Peyer's patch (tissue), 4 donors: ENCODE measurements at places on chromosomes 3 and 15. TPM values are rescaled to one million over a fixed set of nuclear protein-coding genes. Genes with fewer than 3 reads are reported as not detected.
A peak's percentile ranks its signal among the peaks of the same experiment; 100 is the strongest.

Gene ALS2CL
- 64.3 TPM for total RNA-seq

Gene CDHR4
- not detected for total RNA-seq

Gene BCL2A1
- not detected for total RNA-seq

GRCh38 chr15:65081758-65082157, 5.2 kb downstream of the KBTBD13 start:
- no peak overlapping the region for H3K27ac ChIP-seq
- no peak overlapping the region for H3K4me3 ChIP-seq
- H3K27me3 ChIP-seq = no peaks in the 10 kb centered on the region
- peaks cover 43% of the 10 kb centered on the region for H3K4me1 ChIP-seq
- DNase-seq = no peak
- no peaks in the 10 kb centered on the region for H3K36me3 ChIP-seq

Gene CLDN18
- not detected for total RNA-seq

Gene LDHAL6B
- total RNA-seq = not detected

DNA sequence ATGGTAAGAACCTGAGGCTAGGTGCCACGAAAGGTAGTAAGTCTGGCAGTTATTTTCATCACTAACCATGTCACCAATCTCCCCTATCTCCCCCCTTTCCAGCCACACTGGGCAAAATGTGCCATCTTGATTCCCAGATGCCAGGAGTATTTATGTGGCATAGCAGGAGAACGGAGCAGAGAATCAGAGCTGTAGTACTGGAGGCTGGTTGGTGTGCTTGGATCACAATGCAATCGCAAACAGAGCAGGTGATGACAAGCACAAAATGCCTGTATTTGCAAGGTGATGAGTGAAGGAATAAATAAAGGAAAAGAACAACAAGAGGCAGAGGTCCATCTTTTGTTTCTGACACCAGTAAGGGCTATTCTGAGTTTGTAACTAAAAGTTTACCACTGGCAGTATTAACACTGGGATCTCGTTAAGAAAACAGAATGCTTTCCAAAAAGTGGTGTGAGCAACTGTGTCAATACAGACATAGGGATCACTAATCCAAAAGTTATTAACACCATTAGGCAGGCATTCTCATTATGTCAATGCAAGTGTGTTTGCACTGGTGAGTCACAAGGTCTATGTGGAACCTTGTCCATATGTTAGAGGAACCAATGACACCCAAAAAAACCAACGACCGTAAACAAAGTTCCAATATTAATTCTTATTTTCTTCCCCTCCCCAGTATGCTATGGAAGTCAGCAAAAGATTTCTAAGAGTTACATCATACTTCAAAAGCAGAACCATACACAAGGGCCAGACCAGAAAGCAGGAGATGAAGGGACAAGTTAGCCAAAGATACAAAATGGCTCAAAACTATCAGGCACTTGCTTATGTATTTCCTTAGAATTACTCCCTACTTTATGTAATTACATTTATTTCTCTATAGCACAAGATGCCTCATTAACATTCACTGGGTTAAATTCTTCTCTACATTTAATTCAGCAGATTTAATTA, 556.6 kb downstream of the FOXP1 start:
- H3K4me1 ChIP-seq = no peaks in the 10 kb centered on the region
- DNase-seq = no peak
- H3K4me3 ChIP-seq = no peak overlapping the region

- no peak overlapping the region for H3K27ac ChIP-seq
- no peaks in the 10 kb centered on the region for H3K36me3 ChIP-seq
- no peak overlapping the region for H3K4me3 ChIP-seq
- no peaks in the 10 kb centered on the region for H3K27me3 ChIP-seq
- H3K4me1 ChIP-seq = peaks cover 7% of the 10 kb centered on the region
These were observed 59.6 kb upstream of the SKOR1 start for GRCh38 chr15:67765701-67766100.

Gene PIGBOS1
- total RNA-seq = 6.8 TPM

DNA sequence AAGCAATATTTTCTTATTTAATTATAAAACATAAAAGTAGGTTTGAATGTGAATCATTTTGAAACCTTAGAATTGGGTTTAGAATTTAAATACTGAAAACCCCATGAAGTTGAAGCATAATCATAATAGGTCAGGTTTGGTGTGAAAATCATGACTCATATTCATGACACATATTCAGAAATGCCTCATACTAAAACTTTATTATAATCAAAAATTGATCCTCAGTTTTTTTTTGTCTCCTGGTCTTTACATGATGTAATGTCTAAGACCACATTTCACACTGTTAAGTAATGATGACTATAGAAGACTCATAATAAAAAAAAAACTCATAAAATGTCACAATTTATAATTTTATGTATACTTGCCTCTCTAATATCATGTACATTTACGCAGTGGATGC, 190.4 kb downstream of the FOXP1 start:
- H3K4me1 ChIP-seq = peaks cover 19% of the 10 kb centered on the region
- no peak overlapping the region for H3K27ac ChIP-seq
- DNase-seq = no peak
- no peak overlapping the region for H3K4me3 ChIP-seq
- H3K27me3 ChIP-seq = no peaks in the 10 kb centered on the region
- no peaks in the 10 kb centered on the region for H3K36me3 ChIP-seq

Gene GRM7
- total RNA-seq = not detected

Gene PKM
- 307 TPM for total RNA-seq

Gene SLCO2A1
- total RNA-seq = 15.0 TPM

- no peaks in the 10 kb centered on the region for H3K36me3 ChIP-seq
- H3K4me1 ChIP-seq = peaks cover 4% of the 10 kb centered on the region
- H3K27ac ChIP-seq = no peak overlapping the region
- DNase-seq = no peak
- H3K27me3 ChIP-seq = no peaks in the 10 kb centered on the region
These were observed 164.1 kb upstream of the SLC2A2 start for GRCh38 chr3:171190668-171191067.

Gene PLSCR2
- total RNA-seq = not detected

DNA sequence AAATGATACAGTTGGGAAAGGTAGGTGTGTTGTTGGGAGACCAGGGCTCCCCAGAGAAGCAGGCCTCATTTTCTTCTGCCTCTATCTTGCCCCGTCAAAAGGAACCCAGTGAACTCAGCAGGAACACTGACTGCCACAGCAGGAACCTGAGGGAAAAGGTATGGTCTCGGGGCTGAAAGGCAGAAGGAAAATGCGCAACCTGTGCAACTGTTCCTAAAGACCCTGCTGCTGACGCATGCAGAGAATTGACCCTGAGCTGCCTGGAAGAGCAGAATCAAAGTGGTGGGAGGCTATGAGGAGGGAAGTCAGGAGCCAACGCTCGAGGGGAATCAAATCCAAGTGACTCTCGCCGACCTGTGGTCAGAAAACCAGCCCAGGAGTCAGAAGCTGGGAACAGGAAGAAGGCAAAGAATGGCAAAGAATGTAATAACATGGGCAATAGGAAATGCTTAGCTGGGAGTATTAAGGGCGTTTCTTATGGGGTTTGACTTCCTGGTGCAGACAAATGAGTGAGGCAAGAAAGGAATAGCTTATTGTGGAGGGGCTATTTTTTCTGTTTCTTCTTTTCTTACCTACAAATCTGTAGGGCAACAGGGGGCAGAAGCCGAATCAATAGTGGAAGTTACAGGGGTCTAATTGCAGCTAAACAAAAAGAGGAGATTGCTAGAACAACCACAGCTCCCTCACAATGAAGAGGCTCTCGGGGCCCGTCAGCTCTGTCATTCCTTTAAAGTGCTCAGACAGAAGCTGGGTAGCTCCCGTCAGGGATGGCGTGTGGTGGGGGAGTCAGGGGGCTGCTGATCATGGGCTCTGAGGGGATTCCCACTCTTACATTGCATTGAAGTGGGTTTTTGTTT, 65.4 kb upstream of the DLG1 start:
- no peaks in the 10 kb centered on the region for H3K27me3 ChIP-seq
- no peak for DNase-seq
- H3K27ac ChIP-seq = no peak overlapping the region
- no peak overlapping the region for H3K4me3 ChIP-seq

Gene ZNF80
- total RNA-seq = not detected

GRCh38 chr15:56732886-56733135, 498 bp downstream of the ZNF280D start:
- H3K36me3 ChIP-seq = no peaks in the 10 kb centered on the region
- no peak for DNase-seq
- peaks cover 25% of the 10 kb centered on the region for H3K4me1 ChIP-seq
- no peaks in the 10 kb centered on the region for H3K27me3 ChIP-seq

Gene TLR9
- 1.7 TPM for total RNA-seq

DNA sequence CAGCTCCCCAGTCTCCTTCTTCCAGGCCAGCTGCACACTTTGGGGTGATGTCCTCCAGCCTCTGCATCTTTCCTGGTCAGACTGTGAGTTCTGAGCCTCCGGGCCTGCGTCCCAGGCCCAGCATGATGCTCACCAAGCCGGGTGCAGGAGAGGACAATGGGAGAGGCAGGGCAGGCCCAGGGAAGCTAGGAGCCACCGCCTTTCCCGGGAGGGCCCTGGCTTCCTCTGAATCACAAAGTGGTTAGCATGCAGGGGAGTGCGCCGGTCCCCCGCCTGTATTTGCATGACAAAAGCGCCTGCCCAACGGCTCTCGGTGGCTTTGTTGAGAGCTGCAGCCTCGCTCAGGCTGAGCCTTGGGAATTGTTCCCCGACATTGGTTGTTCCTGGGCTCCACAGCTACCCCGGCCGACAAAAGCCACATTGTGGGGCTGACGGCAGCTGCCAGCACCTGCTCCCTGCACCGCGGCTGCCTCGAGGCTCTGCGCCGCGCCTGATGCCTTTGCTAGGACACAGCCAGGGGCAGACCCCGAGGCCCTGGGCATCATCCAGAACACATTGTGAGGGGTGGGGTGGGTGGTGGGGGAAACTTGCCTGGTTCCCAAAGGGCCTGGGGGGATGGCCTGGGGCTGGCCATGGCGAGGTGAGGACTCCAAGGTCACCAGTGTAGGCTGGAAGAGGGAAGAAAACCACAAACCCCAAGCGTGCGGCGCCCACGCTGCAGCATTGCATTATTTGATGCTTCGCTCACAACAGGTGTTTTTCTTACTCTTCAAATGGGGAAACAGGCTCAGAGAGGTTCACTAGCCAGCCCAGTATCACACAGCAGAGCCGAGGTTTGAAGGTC, 20.0 kb upstream of the KLF13 start:
- no peaks in the 10 kb centered on the region for H3K4me1 ChIP-seq
- H3K4me3 ChIP-seq = no peak overlapping the region
- H3K27ac ChIP-seq = no peak overlapping the region
- no peaks in the 10 kb centered on the region for H3K27me3 ChIP-seq
- no peak for DNase-seq
- no peaks in the 10 kb centered on the region for H3K36me3 ChIP-seq

DNA sequence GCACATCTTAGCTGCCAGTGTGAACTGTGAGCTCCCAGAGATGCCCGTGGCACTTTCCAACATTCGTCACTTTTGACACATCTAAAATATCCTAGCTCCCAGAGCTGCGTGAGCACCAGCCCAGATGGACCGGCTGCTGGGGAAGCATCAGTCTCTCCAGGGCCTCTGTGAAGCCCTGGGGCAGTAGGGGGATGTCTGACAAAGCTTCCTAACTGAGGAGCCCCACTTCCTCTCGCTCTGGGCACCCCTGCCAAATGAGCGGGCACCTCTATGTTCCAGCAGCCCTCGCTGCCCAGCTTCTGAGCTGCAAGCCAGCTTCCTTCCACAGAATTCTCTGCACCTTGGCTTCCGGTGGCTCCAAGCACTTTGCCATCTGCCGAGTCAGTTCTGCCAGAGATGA, 91.1 kb downstream of the LIPC start:
- H3K4me1 ChIP-seq = peaks cover 4% of the 10 kb centered on the region
- no peak overlapping the region for H3K27ac ChIP-seq
- H3K27me3 ChIP-seq = no peaks in the 10 kb centered on the region
- no peaks in the 10 kb centered on the region for H3K36me3 ChIP-seq
- DNase-seq = no peak

DNA sequence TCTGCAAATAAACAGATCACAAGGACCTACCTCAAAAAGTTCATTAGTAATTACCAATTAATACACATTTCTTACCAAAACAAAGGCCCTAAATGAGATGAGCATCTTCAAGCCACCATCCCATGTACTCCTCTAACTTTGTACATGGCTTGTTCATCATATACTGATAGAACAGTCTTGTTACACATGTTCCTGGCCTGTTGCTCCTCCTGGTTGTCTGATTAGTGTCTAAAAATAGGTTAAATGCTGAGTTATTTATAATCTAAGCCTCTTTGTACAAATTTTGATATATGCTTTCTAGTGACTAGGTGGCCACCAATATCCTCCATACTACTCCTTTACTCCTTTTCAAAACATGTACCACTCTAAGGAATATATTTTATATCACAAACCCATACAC, 25.0 kb downstream of the TBC1D5 start:
- no peak overlapping the region for H3K27ac ChIP-seq
- DNase-seq = no peak
- no peaks in the 10 kb centered on the region for H3K4me1 ChIP-seq
- H3K36me3 ChIP-seq = no peaks in the 10 kb centered on the region
- no peaks in the 10 kb centered on the region for H3K27me3 ChIP-seq

DNA sequence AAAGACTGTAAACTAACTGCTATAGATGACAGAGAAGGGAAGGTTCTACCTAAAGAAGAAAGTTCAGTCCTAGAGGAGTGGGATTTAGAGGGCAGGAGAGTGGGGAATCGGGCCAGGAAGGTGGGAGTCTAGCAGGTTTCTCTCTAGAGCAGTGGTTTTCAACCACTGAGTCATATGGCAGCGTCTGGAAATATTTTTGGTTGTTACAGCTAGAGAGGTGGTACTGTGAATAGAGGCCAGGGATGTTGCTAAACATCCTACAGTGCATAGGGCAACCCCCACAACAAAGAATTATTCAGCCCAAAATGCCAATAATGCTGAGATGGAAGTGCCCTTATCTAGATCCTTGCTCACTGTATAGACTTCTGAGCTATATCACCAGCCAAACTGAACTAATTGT, 28.7 kb downstream of the ATP1B3 start:
- H3K4me1 ChIP-seq = no peaks in the 10 kb centered on the region
- H3K36me3 ChIP-seq = no peaks in the 10 kb centered on the region
- no peak for DNase-seq
- H3K27me3 ChIP-seq = no peaks in the 10 kb centered on the region
- no peak overlapping the region for H3K4me3 ChIP-seq

Gene GOLGA8Q
- not detected for total RNA-seq

Gene STRC
- not detected for total RNA-seq

GRCh38 chr3:106423321-106424225, 554.8 kb upstream of the CBLB start:
- no peak overlapping the region for H3K4me3 ChIP-seq
- no peaks in the 10 kb centered on the region for H3K27me3 ChIP-seq
- DNase-seq = no peak

Gene CTXN2
- total RNA-seq = not detected

GRCh38 chr3:188220097-188220788, 66.3 kb downstream of the LPP start:
- no peaks in the 10 kb centered on the region for H3K36me3 ChIP-seq
- H3K27ac ChIP-seq = peak overlapping the region; percentile 87
- H3K4me3 ChIP-seq = no peak overlapping the region
- H3K27me3 ChIP-seq = no peaks in the 10 kb centered on the region

GRCh38 chr3:99559196-99559595, 79.2 kb upstream of the COL8A1 start:
- H3K27ac ChIP-seq = no peak overlapping the region
- no peak overlapping the region for H3K4me3 ChIP-seq
- no peaks in the 10 kb centered on the region for H3K27me3 ChIP-seq
- no peaks in the 10 kb centered on the region for H3K36me3 ChIP-seq
- no peak for DNase-seq
- no peaks in the 10 kb centered on the region for H3K4me1 ChIP-seq

Gene CACNA2D3
- total RNA-seq = 0.27 TPM

- H3K36me3 ChIP-seq = no peaks in the 10 kb centered on the region
- H3K27ac ChIP-seq = no peak overlapping the region
- H3K4me1 ChIP-seq = peaks cover 18% of the 10 kb centered on the region
- DNase-seq = no peak
These were observed 32.7 kb downstream of the USF3 start for GRCh38 chr3:113663761-113664160.

- no peaks in the 10 kb centered on the region for H3K4me1 ChIP-seq
- no peaks in the 10 kb centered on the region for H3K27me3 ChIP-seq
- H3K36me3 ChIP-seq = no peaks in the 10 kb centered on the region
These were observed 150.5 kb downstream of the RSRC1 start for GRCh38 chr3:158260392-158260791.
